ENCODE measurements at places on chromosomes 1 and 21.

GRCh38 chr1:26168410-26169197, at the start of gene C1orf232:
Gene C1orf232 (minus strand): TSS chr1:26168963. CDS start chr1:26168499, 464 bp downstream.
- no peak for DNase-seq

GRCh38 chr1:183914276-183914675, 109.4 kb downstream of the RGL1 start:
- no peak for DNase-seq

- DNase-seq, result no peak
Measured at GRCh38 chr1:66685670-66686069, 66.6 kb upstream of the DYNLT5 start.

- DNase-seq, result no peak
Measured at GRCh38 chr1:200392625-200393185, 17.1 kb downstream of the ZNF281 start.

DNA sequence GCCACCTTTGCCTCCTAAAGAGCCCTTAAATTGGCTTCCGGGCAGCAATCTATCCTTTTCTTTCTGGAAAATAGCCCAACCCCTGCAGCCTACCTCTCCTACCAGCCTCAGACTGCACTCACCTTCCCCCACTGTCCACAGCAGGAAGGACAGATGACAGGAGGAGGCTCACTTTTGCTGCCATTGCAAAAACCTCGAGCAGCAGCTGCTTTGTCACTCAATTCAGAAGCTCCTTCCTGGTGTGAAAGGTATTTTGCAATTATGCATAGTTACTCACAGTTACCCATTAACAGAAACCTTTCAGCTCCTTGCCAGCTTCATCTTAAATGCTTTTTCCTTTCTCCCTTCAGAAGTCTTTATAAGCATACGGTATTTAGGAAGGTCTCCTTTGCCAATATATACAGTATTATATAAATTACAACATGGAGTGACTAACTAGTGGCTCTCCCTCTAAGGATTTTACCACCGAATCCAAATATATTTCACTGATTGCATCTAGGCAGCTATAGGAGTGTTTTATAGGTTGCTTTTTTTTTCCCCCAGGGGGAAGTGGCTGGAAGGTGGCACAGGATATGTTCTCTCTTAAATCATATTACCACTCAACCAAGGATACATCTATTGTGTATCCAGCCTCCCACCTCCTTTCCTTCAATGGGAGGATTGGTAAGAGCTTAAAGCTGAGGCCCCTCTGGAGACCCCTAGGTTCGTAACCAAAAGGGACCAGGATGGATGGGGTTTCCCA, 142.1 kb upstream of the IPO9 start:
- no peak for DNase-seq

GRCh38 chr1:181140398-181140797, 51.9 kb downstream of the IER5 start:
- no peak for DNase-seq

GRCh38 chr1:54742282-54742681, 22.0 kb downstream of the PARS2 start:
- no peak for DNase-seq
